HFFc6 (cell line): ENCODE measurements at places on chromosomes 13 and 19. TPM values are rescaled to one million over a fixed set of nuclear protein-coding genes. Genes with fewer than 3 reads are reported as not detected.

CAPN12 gene
- 0.17 TPM in 1 of 3 replicates, not detected in the others for total RNA-seq

ITGBL1 gene
- 86.9 to 106 TPM (median 106 TPM) in 3 replicates for total RNA-seq

DNA sequence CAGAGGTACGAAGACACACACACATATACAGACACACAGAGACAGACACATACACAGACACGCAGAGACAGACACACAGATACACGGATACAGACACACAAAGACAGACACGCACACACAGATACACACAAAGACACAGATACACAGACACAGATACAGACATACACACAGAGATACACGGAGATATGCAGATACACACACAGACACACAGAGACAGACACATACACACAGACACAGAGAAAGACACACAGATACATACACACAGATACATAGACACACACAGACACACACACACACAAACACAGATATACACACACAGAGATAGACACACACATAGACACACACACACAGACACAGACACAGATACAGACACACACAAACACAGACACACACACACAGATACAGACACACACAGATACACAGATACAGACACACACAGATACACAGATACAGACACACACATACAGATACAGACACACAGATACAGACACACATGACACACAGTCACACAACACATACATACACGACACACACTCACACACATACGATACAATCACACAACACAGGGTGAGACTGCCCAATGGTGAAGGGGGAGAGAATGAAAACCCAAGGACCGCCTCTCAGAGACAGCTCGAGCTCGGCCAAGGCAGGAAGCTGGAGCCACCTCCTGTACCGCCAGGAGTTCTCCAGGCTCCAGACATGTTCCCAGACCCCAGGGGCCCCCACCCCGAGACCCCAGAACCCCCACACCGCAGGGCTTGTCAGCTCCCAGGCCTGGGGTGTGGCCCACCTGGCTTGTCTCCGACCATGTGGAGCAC, 8.8 kb upstream of the CCER2 start:
- no peak overlapping the region for H3K4me3 ChIP-seq
- H3K27me3 ChIP-seq, result no peaks in the 10 kb centered on the region
- no peak for DNase-seq
- H3K36me3 ChIP-seq, result peaks cover 10% of the 10 kb centered on the region
- no peaks in the 10 kb centered on the region for H3K4me1 ChIP-seq

- H3K4me3 ChIP-seq, result peak overlapping the region; percentile 64
- peaks cover 2% of the 10 kb centered on the region for H3K27me3 ChIP-seq
- no peak for DNase-seq
- H3K4me1 ChIP-seq, result no peaks in the 10 kb centered on the region
Measured at GRCh38 chr19:4305257-4305612, 837 bp downstream of the FSD1 start.

- no peak overlapping the region for H3K4me3 ChIP-seq
- H3K27me3 ChIP-seq, result peaks cover 9% of the 10 kb centered on the region
- no peak overlapping the region for H3K27ac ChIP-seq
- DNase-seq, result no peak
- peaks cover 7% of the 10 kb centered on the region for H3K4me1 ChIP-seq
- no peaks in the 10 kb centered on the region for H3K36me3 ChIP-seq
Measured at GRCh38 chr19:3046698-3047495, 15.4 kb downstream of the TLE5 start.

- H3K4me3 ChIP-seq, result no peak overlapping the region
- H3K4me1 ChIP-seq, result peaks cover 33% of the 10 kb centered on the region
- H3K36me3 ChIP-seq, result no peaks in the 10 kb centered on the region
- H3K27ac ChIP-seq, result no peak overlapping the region
- peaks cover 41% of the 10 kb centered on the region for H3K27me3 ChIP-seq
Measured at GRCh38 chr19:46186717-46187101, 38.7 kb downstream of the IGFL2 start.

- H3K4me3 ChIP-seq, result no peak overlapping the region
- no peaks in the 10 kb centered on the region; the same call in 1 of the 2 replicates for H3K36me3 ChIP-seq
- no peaks in the 10 kb centered on the region for H3K4me1 ChIP-seq
Measured at GRCh38 chr13:111610081-111610480, 289.6 kb downstream of the TEX29 start.

DNA sequence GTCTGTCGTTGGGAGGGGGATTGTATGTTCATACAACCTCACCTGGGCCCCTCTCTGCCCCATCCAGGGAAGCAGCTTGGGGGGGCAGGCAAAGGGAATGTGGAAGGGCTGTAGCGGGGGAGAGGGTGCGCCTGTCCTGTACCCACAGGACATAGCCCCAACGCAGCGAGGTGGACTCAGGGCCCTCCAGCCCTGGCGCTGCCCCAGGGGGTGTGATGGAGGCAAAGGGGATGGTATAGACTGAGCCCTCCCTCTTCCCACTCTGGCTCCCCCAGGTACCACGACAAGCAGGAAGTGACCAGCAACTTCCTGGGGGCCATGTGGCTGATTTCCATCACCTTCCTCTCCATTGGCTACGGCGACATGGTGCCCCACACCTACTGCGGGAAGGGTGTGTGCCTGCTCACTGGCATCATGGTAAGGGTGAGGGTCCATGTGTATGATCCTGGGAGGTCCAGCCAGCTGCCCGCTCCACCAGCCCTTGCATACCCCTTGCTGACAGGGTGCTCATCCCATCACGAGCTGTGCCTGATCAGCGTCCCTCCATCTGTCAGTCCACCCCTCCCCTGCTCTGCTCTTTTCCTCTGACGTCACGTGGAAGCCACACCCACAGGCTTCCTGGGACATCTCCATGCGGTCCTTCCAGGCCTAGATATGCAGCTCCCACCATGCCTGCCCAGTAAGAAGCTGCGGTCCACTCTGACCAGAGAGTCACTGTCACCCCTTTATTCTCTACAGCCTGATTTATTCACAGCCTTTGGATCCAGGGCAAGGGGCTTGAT, 18.3 kb downstream of the KCNN1 start:
- H3K27me3 ChIP-seq, result peaks cover 5% of the 10 kb centered on the region; the same call in 1 of the 2 replicates
- no peak for DNase-seq
- no peak overlapping the region for H3K4me3 ChIP-seq
- no peaks in the 10 kb centered on the region for H3K36me3 ChIP-seq
- no peaks in the 10 kb centered on the region for H3K4me1 ChIP-seq

GRCh38 chr13:50130123-50130946, 115.1 kb downstream of the KCNRG start:
- no peak overlapping the region for H3K27ac ChIP-seq
- H3K27me3 ChIP-seq, result peaks cover 67% of the 10 kb centered on the region
- H3K36me3 ChIP-seq, result peaks cover 24% of the 10 kb centered on the region; the same call in 1 of the 2 replicates
- peaks cover 31% of the 10 kb centered on the region for H3K4me1 ChIP-seq

GRCh38 chr19:11125994-11126685, 29.4 kb downstream of the SPC24 start:
- peak; percentile 56 for DNase-seq
- peaks cover 1% of the 10 kb centered on the region; the same call in 1 of the 2 replicates for H3K27me3 ChIP-seq
- peaks cover 7% of the 10 kb centered on the region for H3K4me1 ChIP-seq
- no peak overlapping the region for H3K4me3 ChIP-seq
- 0 out of 2 replicates have a peak overlapping the region, but pooled peaks have one; percentile 24 for H3K27ac ChIP-seq

DNA sequence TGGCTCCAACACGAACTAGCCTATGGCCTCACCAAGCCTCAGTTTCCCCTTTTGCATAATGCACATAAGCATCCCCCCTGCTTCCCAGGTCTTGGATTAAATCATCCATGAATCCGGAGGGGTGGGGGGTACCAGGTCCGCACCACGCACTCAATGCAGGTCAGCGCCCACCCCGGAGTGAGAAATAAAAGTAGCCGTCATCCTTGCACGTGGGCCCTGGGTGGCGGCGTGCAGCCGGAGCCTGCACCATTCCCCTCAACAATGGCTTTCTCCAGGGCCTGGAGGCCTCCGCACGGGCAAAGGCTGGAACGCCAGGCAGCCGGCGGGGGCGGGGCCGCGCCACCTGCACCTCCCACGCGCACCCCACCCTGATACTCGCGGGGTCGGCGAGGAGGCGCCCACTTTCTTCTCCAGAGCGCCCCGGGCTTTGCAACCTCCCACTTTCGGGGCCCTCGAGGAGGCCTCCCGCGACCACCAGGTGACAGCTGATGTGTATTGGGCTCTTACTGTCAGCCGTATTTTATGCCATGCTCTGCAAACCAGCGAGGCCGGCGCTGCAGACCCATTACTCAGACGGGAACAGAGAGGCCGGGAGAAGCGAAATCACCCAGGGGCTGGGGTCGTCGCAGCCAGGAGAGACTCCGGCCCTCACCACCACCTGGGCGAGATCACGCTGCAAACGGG, 767 bp upstream of the GADD45B start:
- H3K27me3 ChIP-seq, result peaks cover 23% of the 10 kb centered on the region
- H3K27ac ChIP-seq, result peak overlapping the region; percentile 90
- DNase-seq, result peak; percentile 54
- H3K36me3 ChIP-seq, result peaks cover 23% of the 10 kb centered on the region
- H3K4me3 ChIP-seq, result peak overlapping the region; percentile 99

DNA sequence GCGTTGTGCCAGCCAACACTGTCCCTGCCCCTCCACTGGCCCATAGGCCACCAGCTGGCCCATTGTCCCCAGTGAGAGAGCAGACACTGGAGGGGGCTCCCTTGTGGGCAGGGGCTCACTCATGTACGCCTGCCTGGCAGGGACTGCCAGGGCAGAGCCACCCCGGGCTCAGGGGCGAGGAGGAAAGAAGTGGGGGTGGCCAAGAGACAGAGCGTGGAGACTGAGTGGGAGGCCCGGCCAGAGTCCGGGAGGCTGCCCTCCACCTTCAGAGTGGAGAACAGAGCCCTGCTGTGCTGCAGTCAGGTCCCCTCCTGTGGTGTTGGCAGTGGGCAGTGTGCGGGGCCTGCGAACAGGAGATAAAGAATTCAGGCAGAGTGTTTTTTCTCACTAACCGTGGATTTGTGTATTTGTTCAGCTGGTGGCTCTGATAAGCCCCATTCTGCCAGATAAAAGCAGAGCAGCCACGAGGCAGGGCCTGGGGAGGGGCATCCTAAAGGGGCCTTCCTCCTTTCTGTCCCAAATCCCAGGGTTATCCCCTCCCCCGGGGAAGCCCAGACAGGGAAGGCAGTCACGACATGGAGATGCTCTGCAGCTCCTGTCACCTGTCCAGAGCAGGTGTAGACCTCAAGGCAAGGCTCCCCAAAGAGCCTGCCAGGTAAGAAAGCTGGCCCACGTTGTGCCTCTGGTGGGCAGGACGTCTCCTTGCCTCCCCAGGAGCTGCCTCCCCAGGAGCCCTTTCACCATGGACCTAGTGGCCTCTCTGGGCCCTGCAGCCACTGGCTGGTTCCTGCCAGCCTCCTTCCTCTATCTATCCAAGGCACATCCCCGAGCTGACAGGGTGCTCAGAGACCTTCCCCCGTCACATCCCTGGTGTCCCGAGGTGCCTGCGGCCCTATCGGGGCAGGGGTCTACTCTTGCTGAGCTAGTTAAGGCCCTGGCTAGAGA, 33.0 kb downstream of the LYL1 start:
- no peak for DNase-seq
- H3K27me3 ChIP-seq, result peaks cover 2% of the 10 kb centered on the region; the same call in 1 of the 2 replicates
- no peaks in the 10 kb centered on the region for H3K4me1 ChIP-seq
- H3K4me3 ChIP-seq, result no peak overlapping the region

DNA sequence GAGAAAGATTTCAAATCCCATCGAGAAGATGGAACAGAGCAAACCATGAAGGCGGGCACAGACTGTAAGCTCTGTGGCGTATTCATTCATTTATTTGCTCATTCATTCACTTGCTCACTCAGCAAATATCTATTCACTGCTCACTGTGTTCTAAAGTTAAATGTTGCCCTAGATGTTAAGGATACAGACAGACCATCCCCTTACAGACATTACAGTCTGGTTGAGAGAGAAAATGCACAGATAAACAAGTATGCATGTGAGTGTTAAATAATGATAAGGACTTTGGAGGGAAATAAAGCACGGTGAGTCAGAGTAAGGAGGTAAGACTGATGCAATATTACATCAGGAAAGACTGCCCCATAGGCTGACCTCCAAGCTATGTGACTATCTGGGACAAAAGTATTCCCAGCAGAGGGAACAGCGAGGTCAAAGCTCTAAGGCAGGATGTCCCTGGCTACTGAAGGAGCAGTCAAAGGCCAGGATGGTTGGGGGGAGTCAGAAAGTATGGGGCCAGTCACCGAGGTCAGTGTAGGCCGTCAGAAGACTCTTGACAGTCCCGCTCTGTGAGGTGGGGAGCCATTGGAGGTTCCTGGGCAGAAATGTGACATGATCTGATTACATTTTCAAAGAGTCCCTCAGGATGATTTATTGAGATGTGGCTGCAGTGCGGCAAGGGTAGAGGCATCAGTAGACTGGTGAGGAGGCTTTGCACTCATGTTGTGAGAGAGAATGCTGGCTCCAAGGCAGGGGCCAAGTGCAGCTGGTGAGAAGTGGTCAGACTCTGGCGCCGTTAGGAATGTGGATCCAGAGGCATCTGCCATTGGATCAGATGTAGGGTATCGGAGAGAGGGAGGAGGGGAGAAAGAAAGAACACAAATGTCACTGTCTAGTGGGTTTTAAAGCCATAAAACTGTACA, 37.9 kb downstream of the MBNL2 start:
- DNase-seq, result peak; percentile 39
- H3K27me3 ChIP-seq, result peaks cover 3% of the 10 kb centered on the region; the same call in 1 of the 2 replicates
- H3K4me1 ChIP-seq, result peaks cover 91% of the 10 kb centered on the region
- peaks cover 60% of the 10 kb centered on the region for H3K36me3 ChIP-seq

DNA sequence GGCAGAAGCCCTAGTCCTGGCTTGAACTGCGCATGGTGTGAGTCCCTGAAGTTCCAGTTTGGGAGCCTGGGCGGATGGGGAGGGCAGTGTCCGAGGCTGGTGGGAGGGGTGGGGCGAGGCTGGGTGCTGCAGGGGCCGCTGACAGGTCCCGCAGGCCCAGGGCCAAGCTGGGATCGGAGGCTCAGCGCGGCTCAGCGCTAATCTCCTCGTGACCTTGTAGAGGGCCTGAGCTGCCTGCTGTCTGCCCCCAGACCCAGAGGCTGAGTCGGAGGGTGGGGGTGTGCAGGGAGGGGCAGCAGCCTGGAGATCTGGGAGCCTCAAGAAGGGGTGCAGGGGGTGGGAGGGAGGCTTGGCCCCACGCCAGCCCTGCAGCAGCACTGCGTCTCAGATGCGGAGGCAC, 3.0 kb downstream of the ATP1A3 start:
- peaks cover 25% of the 10 kb centered on the region for H3K27me3 ChIP-seq
- H3K36me3 ChIP-seq, result no peaks in the 10 kb centered on the region
